ENCODE measurements at places on chromosomes 6 and 20. TPM values are rescaled to one million over a fixed set of nuclear protein-coding genes. Genes with fewer than 3 reads are reported as not detected.

DNA sequence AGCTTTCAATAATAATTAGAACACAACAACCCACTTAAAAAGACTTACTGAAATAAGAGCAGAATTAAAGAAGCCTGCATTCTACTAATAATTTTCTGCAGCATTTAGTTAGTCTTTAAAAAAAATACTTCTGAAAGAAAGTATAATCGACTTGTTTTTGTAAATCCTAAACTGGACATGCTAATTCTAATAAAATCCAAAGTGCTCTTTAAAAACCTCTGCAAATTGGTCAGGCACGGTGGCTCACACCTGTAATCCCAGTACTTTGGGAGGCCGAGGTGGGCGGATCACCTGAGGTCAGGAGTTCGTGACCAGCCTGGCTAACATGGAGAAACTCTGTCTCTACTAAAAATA is 57.5 kb upstream of the ARMH2 start:
- DNase-seq: no peak

DNA sequence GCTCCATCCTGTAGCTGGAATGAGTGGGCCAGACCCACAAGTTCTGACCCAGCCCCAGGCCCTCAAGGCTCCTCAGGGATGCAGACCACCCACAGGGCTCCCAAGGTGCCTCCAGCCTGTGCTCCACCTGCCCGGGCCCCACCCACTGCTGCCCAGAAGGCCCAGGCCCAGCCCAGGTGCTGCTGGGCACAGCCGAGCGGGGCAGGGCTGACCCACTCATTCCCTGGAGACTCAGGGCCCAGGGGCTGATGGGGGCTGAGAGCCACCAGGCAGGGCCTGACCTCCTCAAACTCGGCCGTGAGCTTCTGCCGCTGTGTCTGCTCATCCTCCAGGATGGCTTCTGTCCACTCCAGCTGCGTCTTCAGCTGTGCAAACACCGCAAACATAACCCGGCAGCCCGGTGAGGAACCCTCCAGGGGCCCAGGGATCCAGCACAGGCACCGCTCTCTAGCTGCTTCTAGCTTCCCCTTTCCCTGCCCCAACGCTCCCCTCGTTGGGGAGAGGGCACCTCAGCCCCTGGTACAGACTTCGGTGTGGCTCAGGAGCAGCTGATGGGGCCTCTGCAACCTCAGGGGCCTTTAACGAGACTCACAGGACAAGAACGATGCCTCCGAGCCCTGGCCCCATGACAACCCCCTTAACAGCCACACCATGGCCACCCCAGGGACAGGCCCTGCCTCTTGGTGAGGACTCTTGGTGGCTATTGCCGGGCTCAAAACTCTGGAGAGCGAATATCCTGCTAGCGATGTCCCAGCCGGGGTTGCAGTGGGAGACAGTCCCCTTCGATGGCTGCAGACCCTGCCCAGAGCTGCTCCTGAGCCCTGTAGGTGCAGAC is 46.0 kb downstream of the DSTN start:
- DNase-seq: no peak

The PAK5 gene
- total RNA-seq: not detected

DNA sequence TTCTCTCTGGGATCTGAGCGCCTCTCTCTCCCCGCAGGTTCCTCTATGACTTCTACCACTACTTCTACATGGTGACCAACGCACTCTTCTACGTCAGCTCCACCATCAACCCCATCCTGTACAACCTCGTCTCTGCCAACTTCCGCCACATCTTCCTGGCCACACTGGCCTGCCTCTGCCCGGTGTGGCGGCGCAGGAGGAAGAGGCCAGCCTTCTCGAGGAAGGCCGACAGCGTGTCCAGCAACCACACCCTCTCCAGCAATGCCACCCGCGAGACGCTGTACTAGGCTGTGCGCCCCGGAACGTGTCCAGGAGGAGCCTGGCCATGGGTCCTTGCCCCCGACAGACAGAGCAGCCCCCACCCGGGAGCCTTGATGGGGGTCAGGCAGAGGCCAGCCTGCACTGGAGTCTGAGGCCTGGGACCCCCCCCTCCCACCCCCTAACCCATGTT is 36.3 kb upstream of the MRGBP start:
- DNase-seq: no peak

GRCh38 chr6:51928320-51928719 is 159.1 kb downstream of the PKHD1 start:
- no peak for DNase-seq

Measured in CD8-positive, alpha-beta memory T cell (primary cell).